Right forelimb (tissue), 1 donor: ENCODE measurements at places on chromosomes 16 and 17.

DNA sequence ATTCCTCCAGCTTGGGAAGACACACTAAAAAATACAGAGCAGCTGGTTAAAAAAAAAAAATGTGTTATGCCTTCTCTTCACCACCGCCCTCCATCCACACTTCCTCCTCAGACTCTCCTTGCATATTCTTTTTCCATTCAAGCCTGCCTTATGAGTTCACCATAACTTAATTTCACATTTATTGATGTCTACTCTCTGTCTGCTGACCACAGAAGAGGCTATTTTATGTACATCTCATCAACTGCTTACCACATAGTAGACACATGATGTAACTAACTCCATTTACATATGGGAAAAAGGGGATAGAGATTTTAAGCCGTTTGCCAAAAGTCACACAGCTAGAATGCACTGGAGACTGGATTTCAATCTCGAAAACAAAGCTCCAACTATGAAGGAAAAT is 409.8 kb downstream of the CDH11 start:
- no peak for DNase-seq

GRCh38 chr17:52140601-52141000 is 17.9 kb downstream of the CA10 start:
- DNase-seq = no peak

- peak; percentile 83 for DNase-seq
These were observed 5.5 kb upstream of the CACNG5 start for GRCh38 chr17:66829386-66829864.

GRCh38 chr17:48102798-48103715 is 1.8 kb upstream of the CBX1 start:
- DNase-seq = no peak

GRCh38 chr17:45364531-45365390 is 47.9 kb upstream of the MAP3K14 start:
- no peak for DNase-seq

DNA sequence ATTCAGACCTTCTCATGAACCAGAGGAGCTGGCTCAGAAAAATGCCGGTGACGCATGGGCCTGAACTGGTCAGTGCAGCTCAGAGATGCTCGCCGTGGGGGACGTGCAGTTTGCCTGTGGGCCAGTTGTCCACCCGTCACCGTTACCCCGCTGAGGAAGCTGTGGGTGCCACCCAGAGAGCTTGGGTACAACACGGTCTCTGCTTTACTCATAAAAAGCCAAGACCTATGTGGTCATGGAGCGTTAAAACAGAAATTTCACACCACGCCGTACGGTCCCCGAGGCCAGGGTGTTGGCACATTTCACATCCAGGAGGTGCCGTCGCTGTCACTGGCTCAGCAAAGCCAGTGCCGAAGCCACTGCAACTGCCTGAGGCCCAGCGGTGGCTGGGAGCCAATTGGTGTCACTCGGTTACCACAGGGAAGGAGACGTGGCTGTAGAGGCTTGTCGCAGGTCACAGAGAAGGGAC is 120.9 kb downstream of the METRNL start:
- peak; percentile 63 for DNase-seq

DNA sequence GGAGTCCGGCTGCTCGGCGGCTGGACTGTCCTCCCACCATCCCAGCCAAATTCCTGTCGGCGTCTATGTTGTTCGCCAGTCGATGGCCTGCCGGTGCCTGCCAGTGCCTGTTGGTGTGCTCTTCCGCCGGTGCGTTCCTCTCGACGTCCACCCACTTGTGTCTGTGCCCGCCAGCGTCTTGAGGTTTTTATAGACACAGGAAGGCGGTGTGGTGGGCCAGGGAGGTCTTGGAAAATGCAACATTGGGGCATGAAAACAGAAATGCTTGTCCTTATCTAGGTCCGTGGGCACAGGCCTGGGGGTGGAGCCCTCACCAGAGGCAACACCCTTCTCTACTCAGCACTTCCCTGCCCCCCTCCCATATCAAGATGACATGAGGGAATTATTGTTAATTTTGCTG is 167.8 kb downstream of the IRF8 start:
- no peak for DNase-seq

DNA sequence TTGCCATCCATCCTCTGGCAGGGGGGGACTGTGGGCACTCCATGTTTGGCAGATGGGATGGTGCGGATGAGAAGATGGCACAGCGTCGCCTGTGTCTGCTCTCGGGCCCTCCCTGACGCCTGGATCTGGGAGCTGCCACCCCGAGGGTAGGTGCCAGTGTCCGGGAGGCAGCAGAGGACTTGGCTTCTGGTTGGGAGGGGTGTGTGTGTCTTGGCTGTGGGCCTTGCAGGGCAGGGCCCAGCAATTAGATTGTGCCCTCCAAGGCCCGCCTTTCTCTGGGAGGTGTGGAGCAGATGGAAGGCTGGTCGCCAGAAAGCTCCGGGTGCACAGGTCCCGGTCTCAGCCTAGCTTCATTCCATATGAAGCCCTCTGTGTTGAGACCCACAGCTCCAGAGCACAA is 1.4 kb downstream of the RAP1GAP2 start:
- DNase-seq = no peak

DNA sequence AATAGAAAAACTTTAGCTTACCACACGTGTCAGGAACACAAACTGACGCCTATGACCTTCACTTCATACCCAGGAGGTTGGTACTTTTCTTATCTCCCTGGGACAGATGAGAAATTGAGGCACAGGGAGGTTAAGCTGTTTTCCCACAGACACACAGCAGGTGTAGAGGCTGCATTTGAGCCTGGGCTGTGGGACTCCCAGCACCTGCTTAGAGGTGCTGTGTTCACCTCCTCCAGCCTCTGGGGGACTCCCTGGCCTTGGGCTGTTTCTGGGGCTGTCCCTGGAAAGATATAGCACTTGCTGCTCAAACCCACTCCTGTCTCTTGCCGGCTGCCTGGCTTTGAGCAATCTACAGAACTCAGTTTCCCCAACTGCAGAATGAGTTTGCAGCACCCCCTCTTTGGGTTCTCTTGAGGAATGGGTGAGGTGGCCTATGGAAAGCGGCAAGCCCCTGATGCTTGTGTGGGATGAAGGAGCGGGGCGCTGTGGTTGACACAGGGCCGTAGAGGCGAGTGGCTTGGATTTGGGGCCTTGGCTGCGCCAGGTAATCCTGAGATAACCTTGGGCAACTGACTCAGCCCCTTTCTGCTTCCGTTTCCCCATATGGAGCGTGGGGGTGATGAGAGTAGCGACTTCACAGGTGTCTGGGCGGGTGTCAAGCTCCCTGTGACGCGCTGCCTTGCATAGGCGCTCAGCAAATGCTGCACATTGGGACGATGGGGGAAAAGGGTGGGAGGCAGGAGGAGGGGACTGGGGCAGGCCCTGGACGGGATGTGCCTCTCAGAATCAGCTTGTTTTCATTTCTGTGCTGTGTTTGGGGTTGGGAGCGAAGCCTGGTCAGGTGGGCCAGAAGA is 104.5 kb upstream of the CIBAR2 start:
- DNase-seq = no peak

DNA sequence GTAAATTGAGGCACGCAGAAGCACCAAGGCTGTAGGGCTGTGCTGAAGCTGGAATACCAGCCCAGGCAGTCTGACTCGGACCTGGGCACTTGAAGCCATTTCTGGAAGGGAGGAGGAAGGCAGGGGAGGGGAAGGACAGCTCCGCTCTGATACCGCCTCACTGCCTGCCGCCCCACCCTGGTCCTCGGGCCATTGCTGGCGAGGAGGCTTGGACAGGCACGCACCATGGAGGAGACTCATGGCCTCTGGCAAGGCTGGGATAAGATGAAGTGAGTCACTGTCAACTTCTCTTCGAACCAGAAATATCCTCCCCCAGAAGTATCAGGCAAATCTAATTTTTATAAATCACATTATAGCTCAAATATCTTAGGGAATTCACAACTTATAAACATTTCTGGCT is 81.3 kb downstream of the SDK2 start:
- no peak for DNase-seq

DNA sequence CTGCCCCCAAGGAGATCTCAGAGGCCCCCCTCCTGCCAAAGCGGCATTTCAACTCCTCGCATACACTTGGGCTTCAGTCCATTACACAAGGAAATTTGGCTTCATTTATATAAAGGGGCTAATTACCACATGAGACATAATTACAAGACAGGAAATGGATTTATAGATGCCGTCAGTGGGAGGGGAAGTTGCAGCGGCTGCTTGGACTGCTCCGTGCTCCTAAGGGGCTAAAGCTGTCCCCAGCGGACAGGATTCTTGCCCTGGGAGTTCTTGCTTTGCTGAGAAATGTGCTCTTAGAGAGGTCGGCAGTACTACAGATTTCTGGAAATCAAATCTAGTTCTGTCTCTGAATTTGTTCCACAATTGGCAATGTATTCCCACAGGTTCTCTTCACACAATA is 57.2 kb upstream of the NLK start:
- no peak for DNase-seq

DNA sequence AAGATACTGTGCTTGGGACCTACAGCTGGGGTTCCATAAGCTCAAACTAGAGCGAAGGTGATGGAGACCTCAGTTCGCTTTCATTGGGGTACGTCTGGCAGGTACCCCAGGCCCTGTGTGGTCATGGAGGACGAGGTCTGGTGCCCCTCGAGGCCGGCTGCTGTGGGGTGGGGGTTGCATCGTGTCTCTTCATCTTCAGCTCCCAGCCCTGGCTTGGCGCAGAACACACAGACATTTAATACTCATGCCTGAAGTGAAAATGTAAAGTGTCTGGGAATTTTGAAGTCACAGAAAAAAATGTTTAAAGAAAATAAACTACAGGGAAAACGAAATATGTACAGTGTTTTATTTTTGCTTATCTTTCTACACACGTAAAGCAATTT is 80.5 kb downstream of the TBC1D16 start:
- DNase-seq = no peak

DNA sequence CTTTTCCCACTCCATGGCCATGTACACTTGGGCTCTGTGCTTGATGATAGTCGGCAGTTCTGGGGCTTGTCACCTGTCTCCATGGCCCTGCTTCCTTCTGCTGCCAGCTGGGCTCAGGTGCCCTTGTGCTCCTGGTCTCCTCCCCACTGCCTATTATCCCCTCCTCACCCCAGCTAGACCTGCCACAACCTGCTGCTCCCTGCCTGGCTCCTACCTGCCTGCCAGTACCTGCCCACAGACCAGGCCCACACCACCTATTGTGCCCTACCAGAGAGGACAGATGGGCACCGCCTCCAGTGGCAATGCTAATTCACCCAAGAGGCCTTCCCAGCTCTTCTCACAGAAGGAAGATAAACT is 538 bp upstream of the RAPGEFL1 start:
- no peak for DNase-seq

GRCh38 chr17:62824290-62825131 is 16.4 kb upstream of the MARCHF10 start:
- DNase-seq = no peak

DNA sequence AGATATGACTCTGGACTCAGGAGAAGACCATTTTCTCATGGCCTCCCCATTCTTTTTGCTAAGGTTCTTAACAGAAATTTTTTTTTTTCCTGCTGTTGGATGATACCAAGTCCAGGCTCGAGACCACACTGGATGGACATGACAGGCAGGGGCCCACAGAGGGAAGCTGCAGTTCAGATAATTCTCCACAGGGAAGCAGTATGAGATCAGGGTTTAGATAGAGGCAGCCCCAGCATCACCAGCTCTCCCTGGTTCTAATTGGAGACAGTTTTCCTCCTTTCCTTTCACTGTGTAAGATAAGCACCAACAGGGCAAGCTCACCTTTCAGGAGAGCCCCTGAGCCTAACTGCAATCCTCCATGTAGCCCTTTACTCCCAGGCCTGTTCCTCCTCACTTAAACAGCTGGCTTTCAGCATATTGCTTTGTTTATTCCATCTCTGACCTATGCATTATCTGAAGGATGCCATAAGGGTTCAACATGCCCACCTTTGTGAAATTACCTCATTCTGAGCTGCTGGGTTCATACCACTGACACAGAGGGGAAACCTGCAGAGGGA is 108.1 kb downstream of the SNX11 start:
- peak; percentile 44 for DNase-seq

GRCh38 chr16:87723226-87723623 is 42.6 kb downstream of the KLHDC4 start:
- peak; percentile 69 for DNase-seq

GRCh38 chr16:1647856-1648255 is 30.2 kb upstream of the JPT2 start:
- DNase-seq = no peak

GRCh38 chr16:54986409-54986808 is 55.7 kb downstream of the IRX5 start:
- DNase-seq = no peak

GRCh38 chr17:6986676-6987075 is 9.2 kb upstream of the ALOX12 start:
- no peak for DNase-seq

DNA sequence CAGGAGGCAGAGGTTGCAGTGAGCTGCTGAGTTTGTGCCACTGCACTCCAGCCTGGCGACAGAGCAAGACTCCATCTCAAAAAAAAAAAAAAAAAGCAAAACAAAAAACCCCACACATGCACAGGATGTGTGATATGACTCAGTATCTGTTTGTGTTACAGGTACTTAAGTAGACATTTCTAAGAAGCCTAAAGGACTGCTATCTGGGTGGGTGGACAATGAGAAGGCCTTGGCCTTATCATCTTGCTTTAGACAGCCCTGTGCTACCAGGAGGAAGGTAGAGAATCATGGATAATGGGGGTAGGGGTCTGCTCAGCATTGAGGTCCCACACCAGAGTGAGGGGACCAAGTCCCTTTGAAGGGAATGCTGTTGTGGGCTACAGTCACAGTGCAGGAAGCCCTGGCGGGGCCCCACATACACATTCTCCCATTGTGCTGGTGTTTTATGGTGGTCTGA is 26.7 kb downstream of the PLD6 start:
- no peak for DNase-seq

- peak; percentile 42 for DNase-seq
These were observed 221.8 kb upstream of the TNRC6C start for GRCh38 chr17:77736721-77737120.

- DNase-seq = no peak
These were observed 27.2 kb upstream of the IL17C start for GRCh38 chr16:88610909-88611812.

GRCh38 chr17:20955427-20956323 is 87.1 kb downstream of the USP22 start:
- no peak for DNase-seq

GRCh38 chr17:42484304-42484703 is 25.6 kb downstream of the ATP6V0A1 start:
- no peak for DNase-seq

GRCh38 chr16:65832679-65833078 is 533.8 kb upstream of the CDH5 start:
- DNase-seq = no peak

DNA sequence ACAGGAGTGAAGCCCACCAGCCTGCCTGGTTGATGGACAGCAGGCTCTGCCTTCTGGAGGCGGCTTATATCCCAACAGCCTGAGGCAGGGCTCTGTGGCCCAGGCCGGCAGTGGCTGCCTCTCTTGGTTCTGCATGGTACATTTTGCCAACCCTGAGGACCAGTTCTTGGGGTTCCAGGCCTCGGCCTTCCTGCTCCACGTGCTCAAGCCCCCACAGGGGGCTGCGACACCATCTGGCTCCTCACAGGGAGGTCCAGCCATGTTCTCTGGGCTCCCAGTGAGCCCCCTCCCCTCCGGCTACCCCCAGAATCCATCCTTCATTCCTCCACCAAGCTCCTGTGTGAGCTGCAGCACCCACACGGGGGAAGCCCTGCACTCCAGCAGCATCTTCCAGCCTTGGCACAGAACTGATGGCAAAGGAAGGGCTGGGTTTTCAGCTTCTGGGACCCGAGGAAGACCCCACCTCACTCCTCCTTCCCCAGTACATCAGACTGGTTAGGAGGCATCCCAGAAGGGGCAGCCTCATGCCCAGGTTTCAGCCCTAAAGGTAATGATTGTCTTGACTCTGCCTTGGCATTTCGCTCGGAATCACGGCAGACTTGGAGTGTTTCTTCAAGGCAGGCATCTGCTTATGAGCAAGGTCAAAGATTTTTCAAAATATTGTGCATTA is 231.2 kb downstream of the CPPED1 start:
- DNase-seq = no peak

- DNase-seq = no peak
These were observed 47.2 kb downstream of the SRL start for GRCh38 chr16:4194661-4195060.
